ENCODE measurements at places on chromosomes 6 and 20.

DNA sequence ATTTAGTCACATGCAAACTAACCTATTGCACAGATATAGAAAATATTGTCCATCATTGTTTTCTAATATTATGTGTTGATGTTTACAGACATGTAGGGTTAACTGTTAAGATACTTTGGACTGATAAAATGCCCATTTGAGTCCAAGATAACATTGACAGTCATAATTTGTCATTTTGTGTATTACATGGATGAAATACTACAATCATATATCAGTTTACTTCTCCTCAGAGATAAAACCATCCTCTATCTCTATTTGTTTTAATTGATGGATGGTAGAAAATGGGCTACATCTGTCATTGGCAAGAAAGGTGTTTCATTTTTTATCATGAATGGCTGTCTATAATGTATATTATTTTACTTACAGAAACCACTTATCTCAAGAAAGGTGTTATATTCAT is 6.2 kb downstream of the EPHA7 start:
- DNase-seq, result no peak

DNA sequence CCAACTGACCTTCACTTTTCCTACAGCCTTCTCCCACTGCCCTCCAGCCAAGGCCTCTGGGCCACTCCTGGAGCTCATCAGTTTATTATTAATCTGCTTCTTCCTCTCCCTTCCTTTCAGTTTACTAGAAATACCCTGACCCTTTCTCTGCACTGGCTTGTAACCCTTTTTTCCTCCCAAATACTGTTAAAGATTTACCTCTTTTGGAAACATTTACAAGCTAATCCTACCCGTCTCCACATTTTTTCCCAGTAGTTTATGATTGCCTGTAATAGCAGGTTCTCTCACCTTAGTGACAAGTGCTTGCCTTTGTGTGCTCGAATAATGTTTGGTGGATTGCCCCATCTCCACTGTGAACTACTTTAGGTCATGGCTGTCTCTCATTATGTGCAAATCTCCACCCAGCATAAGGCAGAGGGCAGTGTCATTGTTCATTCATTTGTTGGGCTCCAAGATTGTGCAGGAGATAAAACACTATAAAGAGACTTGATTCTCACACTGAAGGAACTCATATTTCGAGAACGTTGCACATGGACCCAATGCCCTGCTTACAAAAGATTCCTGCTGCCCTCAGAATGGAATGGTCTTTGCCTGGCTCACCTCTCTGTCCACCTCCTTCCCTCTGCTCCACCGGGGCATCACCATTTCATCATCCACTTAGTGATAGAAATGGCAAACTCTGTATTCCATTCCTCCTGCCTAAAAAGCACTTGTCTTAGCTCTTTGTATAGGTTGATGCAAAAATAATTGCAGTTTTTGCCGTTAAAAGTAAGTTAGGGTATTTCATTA is 491.1 kb downstream of the UTRN start:
- DNase-seq, result no peak

- no peak for DNase-seq
Observed at GRCh38 chr6:5229356-5229755, 31.4 kb downstream of the LYRM4 start.

- DNase-seq, result no peak
Observed at GRCh38 chr6:16338577-16339264, 100.3 kb downstream of the GMPR start.

GRCh38 chr6:170283212-170284081 is 7.4 kb downstream of the DLL1 start:
- no peak for DNase-seq

- no peak for DNase-seq
Observed at GRCh38 chr6:71537717-71538116, 249.1 kb downstream of the OGFRL1 start.

DNA sequence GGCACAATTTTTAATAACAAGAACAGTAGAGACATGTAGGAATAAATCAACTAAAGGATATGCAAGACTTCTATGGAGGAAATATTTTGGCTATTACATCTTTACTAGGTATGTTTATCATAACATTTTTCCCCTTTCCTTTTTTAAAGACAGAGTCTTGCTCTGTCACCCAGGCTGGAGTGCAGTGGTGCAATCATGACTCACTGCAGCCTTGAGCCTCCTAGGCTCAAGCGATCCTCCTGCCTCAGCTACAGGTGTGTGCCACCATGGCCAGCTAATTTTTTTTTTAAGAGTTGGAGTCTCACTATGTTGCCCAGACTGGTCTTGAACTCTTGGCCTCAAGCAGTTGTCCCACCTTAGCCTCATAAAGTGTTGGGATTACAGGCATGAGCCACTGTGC is 37.0 kb downstream of the AKAP7 start:
- DNase-seq, result no peak

GRCh38 chr20:44736170-44737021 is 9.3 kb upstream of the KCNK15 start:
- peak; percentile 30 for DNase-seq

GRCh38 chr6:132247381-132248159 is 153.7 kb downstream of the MOXD1 start:
- DNase-seq, result no peak

DNA sequence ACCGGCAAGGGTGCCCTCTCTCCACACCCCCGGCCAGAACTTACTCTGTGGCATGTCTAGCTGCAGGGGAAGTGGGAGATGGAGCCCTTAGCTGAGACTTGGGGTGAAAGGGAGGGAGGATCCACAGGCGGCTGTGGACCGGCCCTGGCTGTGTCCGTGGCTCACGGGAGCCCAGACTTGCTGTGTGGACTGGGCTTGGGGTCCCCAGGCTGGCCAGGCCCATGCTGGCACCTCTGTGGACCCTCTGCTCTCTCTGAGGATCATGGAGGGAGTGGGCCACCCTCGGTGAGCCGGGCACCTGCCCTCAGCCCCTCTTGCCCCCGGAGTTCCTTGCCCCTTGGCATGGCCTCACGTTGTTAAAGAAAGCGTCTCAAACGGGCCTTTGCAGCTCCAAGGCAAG is 8.9 kb upstream of the NTSR1 start:
- DNase-seq, result no peak

GRCh38 chr6:56430629-56431600 is 183.5 kb upstream of the COL21A1 start:
- DNase-seq, result no peak

- DNase-seq, result no peak
Observed at GRCh38 chr6:30898750-30899360, 9.2 kb upstream of the GTF2H4 start.

GRCh38 chr6:24154121-24154520 is 28.1 kb downstream of the NRSN1 start:
- no peak for DNase-seq

- no peak for DNase-seq
Observed at GRCh38 chr6:61841958-61842357, 444.1 kb downstream of the KHDRBS2 start.

- DNase-seq, result no peak
Observed at GRCh38 chr6:42292004-42292740, 74.5 kb upstream of the MRPS10 start.

DNA sequence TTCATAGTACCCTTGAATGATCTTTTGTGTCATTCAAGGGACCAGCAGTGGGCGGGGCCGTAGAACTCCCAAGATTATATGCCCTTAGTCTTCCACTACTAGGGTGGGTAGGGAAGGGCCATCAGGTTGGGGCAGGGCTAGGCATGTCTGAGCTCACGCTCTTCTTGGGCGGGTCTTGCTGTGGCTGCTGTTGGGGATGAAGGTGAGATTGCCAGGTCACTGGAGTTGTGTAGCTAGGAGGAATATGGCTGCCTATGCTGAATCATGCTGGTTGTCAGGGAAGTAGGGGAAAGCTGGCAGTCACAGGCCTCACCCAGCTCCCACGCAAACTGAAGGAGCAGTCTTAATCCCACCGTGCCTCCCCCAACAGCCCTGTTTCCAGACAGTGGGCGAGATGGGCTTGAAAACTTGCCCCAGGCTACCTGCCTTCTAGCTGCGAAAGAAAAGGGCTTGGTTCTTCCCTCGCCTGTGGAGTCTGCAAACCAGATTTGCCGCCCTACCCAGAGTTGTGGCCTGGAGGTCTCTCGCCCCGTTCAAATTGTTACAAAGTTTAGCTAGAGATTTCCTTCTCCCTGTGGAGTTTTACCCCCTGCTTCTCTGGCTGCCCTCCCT is 76.4 kb upstream of the ADGRF4 start:
- DNase-seq, result no peak

GRCh38 chr6:54629131-54629530 is 217.4 kb upstream of the FAM83B start:
- DNase-seq, result no peak

DNA sequence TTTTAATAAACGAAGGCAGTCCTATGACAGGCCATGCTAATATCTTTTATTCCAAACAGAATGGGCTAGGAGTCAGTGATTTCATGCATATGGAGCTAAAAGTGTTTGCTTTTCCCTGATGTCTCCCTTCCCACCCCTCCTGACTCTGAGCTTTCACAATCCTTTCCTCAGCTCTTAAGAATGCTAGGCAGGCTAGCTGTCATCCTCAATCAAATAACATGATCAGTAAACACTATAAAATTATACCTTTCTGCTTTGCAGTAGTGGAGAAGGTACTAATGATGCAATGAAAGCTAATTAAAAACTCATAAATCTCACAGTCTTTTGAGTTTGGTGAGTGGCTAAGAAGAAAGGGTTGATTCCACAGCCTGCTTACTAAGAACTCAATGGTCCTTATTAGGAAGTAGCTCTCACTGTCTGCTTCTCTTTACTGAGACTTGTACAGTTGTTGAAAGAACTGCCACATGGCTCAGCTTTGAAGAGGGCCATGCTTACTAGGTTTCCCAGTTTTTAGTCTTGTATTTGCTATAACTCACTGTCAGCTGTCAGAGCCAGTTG is 250.9 kb upstream of the JAG1 start:
- DNase-seq, result no peak

- no peak for DNase-seq
Observed at GRCh38 chr6:49847673-49848072, 18.7 kb downstream of the CRISP1 start.

DNA sequence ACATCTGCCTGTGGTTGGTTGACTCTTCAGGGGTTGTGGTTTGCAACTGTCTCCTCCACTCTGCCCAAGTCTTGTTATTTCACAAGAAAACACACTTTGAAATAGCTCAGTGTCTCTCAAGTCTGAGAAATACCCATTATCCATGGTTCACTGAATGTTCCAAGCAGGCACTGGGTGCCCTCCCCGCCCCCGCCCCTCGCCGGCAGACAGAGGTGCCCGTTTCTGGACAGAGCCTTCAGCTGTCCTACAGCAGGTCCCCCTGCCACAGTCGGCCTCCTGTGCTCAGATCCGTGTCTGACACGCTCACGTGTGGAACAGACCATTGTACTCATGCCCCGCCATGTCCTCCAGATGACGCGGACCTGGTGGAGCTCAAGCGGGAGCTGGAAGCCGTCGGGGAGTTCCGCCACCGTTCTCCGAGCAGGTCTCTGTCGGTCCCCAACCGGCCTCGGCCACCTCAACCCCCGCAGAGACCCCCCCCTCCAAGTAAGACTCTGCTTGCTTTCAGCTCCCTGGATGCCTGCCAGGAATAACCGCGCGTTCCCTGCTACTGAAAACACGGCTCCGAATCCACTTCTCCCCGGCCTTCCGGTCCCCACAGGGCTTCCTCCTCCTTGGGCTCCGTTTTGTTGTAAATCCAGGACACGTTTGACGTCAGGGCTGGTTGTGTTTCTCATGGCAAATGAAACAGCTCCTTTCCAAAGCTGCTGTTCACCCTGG is 81.4 kb downstream of the SERAC1 start:
- DNase-seq, result no peak

DNA sequence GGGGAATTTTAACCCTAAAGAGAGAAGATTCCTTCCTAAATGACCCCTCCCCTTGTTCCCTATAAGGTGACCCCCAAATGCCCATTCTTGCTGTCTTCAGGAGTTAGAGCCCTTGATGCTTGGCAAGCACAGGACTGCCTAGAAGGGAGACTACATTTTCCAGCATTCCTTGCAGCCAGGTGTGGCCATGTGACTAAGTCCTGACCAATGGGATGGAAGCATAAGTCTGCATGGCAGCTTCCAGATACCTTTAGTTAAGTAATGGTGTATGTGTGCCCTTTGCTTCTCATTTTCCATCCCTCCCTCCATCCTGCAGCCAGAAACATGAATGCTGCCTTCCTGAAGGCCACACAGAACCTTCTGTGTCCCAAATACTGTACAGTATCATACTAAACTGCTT is 5.5 kb downstream of the BFSP1 start:
- no peak for DNase-seq

GRCh38 chr6:42028234-42029061 is 21.9 kb upstream of the TAF8 start:
- DNase-seq, result no peak

DNA sequence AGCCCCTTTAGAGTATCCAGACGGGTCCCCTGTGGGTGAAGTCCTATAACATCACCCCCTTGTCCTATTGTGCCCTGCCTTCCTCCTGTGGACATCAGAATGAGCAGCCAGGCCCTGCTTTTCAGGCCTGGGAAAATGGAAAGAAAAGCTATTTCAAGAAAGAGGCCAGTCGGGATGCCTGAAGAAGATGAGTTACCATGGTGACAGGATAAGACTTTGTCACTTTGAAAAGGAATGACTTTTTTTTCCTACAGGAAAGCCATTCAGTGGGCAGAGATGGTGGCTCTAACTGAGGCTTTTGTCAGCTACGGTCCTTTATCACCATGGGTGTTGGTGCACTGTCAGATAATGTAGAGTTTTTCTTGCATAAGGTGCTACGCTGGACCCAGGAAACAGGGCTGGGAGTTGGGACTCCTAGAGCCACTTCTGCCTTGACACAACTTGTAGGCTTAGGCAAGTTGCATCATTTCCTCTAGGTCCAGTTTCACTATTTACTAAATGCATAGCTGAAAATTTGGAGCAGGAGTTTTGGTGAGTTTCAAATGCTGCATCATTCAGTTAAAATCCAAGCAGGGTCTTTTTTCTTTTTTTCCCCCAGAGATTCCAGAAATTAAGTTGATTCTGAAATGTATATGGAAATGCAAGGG is 293.6 kb upstream of the PRND start:
- DNase-seq, result no peak

DNA sequence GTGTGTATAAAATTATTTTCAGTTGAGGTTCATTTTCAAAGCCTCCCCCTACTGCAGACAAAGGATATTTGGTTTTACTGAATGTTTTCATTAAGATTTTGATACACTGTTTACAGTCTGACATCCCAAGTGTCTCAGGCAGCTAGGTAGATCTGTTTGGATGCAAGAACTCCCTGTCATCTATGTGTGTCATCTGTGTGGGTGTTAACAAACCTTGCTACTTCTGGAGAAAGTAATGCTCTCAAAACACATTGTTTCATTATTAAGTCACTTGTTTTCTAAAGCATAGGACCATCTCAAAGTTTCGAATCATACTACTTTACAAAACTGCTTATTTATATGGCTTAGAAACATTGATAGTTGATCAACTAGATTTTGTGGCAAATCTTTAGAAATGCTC is 114.5 kb upstream of the TMEM170B start:
- DNase-seq, result no peak

DNA sequence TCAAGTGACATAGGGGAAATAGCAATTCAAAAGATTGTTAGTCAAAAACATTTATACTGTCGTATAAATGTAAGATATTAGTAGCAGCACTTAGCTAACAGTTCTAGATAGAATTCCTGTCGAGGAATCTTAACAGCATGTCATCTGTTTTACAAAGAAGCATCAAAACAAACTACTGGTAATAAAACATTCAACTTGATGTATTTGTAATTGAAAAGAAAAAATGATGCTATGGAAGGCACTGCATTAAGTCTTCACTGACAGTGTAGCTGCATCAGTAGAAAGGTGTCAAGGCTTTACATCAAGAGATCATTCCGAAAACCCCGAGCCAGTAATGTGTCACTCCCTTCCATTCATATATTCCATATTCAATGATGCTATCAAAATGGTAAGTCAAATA is 223.5 kb downstream of the TBC1D32 start:
- DNase-seq, result no peak

All from central memory CD4-positive, alpha-beta T cell (primary cell).